ENCODE measurements at places on chromosomes 2 and 18. TPM values are rescaled to one million over a fixed set of nuclear protein-coding genes. Genes with fewer than 3 reads are reported as not detected.
A peak's percentile ranks its signal among the peaks of the same experiment; 100 is the strongest.

DNA sequence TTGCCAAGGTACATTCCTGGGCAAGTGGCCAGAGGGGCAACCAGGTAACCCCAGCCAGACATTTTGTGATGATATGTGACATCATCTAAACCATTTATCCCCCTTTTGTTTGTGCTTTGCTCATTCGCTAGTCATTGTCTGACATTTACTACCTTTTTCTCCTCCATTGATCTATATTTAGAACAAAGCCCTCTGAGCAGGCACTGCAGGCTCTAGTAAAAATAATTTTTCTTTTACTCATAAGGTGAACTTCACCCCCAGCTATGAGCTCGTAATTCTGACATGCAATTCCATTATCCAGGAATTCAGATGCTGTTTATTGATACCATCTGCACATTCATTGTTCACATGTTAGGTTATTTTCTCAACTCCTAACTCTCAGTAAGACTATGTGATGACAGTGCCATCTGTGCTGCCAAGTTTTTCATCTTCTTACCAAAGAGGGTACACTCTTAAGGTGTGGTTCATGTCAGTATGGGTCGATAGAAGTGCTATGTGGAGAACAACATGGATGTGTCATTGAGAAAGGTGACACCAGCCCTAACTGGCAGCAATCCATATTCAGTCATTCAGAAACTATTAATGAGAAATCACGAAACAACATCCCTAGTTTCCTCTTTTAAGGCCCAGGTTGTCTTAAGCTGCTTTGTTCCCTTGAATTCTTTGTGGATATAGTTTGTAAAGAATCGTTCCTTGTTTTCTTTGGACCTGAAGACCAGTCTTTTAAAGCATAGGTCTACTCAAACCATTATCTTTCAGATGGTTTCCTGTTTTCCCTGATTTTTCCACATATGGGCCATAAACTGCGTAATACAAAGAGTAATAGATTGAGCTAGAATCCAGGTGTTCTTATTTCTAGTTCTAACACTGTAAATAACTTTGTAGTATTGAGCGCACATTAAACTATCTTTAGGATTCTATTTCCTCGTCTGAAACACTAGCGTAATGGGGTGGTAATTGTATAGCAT, 978.1 kb upstream of the CDH2 start:
- no peak for DNase-seq

DNA sequence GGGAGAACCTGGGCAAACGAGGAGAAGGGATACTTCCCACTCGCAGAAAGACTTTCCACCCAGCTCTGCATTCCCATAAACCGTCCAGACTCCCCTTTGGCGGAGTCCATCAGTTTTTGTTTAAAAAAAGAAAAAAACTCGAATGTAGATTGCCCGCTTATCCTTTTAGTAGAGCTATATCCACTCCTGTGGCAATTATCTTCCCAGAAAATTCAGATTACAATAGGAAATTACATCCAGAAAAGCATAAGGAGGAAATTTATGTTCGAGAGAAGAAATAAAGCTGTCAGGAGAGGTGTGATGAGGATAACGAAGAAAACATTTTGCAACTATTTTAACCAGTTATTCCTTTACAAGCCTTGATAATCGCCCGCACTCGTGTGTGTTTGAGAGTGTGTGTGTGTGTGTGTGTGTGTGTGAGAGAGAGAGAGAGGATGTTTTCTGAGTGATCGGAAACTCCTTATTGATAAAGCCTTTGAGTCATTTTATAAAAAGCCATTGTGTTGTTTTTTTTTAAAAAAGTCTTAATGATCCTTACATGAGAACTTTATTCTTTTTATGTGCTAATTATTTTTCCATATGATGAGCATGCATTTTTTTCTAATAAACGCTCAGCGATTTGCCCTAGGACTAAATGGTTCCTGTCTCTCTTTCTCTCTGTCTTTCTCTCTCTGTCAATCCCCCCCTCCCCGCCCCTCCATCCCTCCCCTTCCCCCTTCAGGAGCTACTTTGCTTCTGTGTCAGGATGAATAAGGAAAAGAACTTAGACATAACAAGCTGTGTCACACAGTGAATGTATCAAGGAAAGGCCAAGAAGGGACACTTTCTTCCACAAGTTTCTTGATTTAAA, 1.1 kb upstream of the PPP3R1 start:
- DNase-seq, result peak; percentile 68

- no peak for DNase-seq
Observed at GRCh38 chr18:36777566-36777965, 51.2 kb downstream of the TPGS2 start.

DNA sequence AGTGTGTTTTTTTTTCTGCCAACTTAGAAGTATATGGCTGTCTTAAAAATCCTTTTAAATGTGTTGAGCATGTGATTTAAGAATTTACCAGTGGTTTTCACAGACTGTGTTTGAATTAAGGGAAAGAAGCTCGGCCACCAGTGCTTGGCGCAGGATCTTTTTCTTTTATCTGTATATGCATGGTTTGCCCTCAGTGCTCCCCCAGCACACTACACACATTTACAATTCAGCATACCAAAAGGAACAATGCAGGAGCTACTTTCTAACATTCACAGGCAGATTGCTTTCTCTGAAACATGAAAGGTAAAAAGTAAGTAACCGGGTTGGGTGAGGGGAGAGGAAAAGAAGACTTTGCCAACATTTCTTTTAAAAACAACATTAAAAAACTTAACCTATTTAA, 3.9 kb downstream of the SALL3 start:
- no peak for DNase-seq

DNA sequence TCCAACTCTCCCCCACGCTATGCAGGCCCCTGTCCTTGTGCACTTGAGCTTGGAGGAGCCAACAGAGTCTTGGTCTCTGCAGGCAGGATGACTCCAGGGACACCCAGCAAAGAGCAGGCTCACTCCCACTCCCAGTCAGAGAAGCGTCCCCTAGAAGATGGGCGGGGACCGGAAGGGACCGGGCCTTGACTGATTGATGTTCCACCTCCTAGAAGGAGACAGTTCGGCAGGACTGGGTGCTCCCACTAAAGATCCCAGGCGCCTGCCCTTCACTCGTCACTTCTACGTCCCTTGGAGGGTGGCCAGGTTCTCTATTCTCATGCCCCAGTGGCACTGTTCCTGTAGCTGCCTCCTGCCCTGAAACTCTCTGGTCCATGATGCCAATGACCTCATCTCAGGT, 3.2 kb upstream of the SP100 start:
- DNase-seq, result no peak

DNA sequence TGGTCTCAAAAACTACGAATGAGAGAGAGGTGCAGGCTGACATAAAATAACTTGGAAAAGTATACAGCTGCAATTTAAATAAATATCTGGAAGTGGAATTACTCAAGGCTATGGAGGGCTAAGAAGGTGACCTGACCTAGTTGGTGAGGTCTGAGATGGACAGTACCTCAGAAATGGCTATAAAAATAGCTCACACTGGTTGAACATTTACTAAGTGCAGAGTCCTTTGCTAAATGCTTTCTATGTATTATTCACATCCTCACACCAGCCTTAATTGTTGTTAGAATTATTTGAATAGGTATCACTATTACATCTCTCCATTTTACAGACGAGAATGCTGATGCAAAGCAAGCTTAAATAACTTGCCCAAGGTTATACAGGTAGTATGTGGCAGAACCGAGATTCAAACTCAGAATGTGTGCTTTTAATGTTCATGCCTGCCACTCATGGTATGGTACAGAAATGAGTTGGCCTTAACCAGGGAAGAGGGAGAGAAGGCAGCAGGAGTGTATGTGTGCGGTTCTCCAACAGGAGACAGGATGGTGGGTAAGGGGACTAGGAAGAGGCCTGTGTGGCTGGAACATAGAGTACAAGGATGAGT, 37.4 kb downstream of the MRPL44 start:
- no peak for DNase-seq

DNA sequence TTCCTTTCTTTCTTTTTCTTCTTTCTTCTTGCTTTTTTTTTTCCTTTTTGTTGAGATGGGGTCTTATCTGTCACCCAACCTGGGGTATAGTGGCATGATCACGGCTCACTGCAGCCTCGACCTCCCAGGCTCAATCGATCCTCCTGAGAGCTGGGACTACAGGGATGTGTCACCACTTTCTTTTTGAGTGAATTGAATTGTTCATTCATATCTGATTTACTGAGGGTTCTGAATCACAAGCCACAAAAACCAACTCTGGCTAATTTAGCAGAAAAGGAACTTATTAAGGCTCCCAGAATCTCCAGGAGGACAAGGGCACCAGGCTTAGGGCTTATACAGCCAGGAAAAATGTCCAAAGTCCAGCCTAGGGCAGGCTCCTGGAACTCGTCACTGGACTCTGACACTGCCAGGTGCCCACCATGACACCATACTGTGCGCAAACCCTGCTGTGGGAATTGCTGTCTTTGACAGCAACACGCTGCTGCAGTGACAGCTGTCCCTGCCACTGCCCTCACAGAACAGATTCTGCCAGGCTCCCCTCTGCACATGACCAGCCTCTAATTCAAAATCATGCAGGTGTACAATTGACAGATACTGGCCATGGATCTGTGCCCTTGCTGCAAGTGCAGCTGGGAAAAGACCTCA, 42.9 kb upstream of the EML6 start:
- DNase-seq, result no peak

GRCh38 chr18:5091741-5092140, 105.3 kb downstream of the AKAIN1 start:
- DNase-seq, result no peak

DNA sequence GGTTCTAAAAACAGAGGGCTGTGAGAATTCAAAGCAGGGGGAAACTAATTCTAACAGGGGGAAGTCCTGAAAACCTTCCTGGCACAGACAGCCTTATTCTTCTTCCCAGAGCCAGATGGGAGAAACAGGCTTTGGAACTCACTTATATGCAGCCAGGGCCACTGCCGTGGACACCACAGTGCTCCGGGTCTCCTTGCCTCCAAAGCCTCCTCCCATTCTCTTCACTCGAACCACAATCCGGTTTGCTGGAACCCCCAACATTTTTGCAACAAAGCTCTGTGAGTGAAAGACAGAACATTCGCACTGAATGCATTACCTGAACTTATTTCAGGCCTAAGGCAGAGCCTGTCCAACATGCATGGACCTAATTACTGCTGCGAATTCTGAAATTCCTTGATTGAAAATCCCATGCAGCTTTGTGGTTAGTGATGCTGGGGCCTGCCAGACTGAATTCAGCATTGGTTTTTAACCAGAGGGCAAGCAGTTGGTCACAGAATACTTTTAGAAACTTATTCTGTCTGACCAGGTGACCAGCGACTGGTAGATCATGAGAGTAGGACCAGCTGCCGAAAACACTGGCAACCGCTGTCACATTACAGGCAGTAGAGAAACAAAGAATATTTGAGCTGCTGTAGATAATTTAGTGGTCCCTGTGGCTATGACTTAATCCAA, 48.6 kb downstream of the XDH start:
- no peak for DNase-seq

DNA sequence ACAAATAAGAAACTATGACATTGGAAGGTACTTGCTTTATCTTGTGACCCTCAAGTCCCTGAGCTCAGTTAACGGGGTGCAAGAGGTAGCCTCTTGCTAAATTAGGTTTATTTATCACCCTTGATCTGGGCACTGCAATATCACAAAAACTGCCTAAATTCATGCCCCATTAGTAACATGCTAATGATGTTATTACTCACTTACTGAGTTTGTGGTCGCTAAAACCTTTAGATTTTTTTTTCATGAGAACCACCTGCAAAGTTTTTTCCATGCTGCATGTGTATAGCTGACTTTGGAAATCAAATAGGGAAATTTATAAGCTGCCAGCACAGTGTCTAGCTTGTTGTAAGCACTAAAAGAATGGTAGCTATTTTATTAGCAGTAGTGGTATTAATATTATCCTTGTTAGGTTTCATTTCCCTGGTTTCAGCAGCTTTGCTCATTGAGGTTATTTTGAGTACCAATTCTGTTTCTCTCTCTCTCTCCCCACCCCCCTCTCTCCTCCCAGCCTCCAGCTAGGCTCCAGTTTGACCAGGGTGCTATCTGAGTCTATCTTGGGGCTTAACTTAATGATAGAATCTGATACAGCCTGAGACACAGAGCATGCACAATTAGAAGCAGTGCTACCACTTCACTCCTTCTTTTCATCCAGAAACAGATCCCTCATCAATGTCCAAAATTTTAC, 88.7 kb upstream of the ATP8B1 start:
- no peak for DNase-seq

DNA sequence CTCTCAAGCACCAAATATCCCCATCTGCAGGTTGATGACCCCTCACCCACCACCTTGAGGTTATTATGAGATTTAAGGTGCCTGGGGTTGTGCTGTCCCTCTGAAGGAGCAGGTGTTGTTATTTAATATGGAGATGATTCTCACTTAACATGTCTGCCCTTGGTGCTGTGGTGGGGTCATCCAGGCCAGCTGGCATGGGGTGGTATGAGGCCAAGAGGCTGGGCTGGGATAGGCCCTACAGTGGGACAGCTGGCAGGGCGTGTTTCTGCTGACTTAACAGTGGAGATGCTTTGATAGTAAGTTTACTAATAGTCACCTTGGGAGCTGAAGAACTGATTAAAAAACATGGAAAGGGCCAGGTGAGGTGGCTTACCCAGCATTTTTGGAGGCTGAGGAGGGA, 22.4 kb downstream of the SERPINB12 start:
- no peak for DNase-seq

DNA sequence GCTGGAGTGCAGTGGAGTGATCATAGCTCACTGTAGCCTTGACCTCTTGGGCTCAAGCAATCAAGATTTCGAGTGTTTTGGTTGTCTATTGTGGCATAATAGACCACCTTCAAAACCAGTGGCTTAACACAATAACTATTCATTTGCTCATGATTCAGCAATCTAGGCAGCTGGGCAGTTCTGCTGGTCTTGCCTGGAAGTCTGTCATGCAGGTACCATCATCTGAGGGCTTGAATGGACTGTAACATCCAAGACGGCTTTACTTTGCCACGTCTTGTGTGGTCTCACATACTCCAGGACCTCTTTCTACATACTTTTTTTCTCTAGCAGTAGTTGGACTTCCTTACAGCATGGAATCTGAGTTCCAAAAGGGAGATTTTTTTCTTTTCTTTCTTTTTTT, 13.2 kb upstream of the ANKRD29 start:
- no peak for DNase-seq

- no peak for DNase-seq
Observed at GRCh38 chr2:10205162-10205475, 82.6 kb downstream of the RRM2 start.

TYMS gene
- 1.1 TPM for polyA plus RNA-seq

RGPD4 gene
- polyA plus RNA-seq, result not detected

PPP1R1C gene
- not detected for polyA plus RNA-seq

DNA sequence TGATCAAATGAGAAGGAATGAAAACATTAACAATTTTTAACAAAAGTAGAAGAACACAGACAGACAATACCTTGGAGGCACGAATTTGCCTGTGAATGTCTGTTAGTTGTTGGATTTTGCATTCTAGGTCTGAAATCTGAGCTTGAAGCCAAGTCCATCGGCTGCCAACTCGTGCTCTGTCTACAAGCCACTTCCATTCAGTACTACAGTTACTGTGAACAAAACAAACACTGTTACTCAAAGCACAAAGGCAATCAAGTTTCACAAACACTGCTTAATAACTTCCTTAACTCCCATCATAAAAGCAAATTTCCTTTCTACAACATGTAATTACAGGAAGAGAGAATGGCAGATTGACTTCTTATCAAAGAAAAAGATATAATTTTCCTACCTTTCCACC, 42.2 kb downstream of the KANSL1L start:
- no peak for DNase-seq

Data from B cell (primary cell).